Sciatic nerve (tissue), 2 donors: ENCODE measurements at places on chromosomes 5 and 9. TPM values are rescaled to one million over a fixed set of nuclear protein-coding genes. Genes with fewer than 3 reads are reported as not detected.

TEK gene
- total RNA-seq: 20.5 TPM

GRM6 gene
- total RNA-seq: not detected

FAT2 gene
- 0.40 TPM for total RNA-seq

MEIKIN gene
- not detected for total RNA-seq

ARAP3 gene
- 22.4 TPM for total RNA-seq

SLC6A18 gene
- total RNA-seq: not detected

PHPT1 gene
- total RNA-seq: 76.4 TPM
